Panc1 (cell line): ENCODE measurements at places on chromosomes 6 and 20.

- no peak for DNase-seq
These were observed 191.4 kb downstream of the TENT5A start for GRCh38 chr6:81561071-81561564.

GRCh38 chr6:162708971-162709370 lies 18.6 kb downstream of the PRKN start:
- DNase-seq, result no peak

GRCh38 chr6:85670573-85670972 lies 27.9 kb upstream of the SYNCRIP start:
- DNase-seq, result no peak

GRCh38 chr6:38022688-38023087 lies 203.2 kb downstream of the ZFAND3 start:
- no peak for DNase-seq

DNA sequence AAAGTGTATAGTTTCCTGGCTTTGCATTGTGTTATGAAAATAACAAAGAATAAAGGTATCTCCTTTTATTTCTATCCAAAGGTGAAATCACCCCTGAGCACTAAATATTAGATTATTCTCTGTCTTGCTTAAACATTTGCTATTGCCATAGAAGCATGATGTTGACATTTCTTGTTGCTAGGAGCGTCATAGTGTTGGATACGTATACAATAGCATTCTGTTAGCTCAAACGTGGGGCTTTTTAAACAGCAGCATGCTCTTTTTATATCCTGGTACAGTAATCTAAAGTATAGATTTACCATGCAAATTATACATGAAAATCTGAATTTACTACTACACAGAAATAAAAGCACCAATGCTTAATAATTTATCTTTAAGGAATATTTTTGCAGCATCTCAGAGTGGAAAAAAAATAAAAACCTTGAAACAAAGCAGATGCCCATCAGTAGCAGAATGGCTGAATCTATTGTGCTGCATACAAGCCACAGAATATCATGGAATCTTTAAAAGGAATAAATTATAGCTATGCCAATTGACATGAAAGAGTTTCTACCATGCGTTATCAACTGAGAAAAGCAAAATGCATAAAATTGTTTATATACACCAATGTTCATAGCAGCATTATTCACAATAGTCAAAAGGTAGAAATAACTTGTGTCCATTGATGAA lies 9.6 kb upstream of the HSF2 start:
- DNase-seq, result no peak

DNA sequence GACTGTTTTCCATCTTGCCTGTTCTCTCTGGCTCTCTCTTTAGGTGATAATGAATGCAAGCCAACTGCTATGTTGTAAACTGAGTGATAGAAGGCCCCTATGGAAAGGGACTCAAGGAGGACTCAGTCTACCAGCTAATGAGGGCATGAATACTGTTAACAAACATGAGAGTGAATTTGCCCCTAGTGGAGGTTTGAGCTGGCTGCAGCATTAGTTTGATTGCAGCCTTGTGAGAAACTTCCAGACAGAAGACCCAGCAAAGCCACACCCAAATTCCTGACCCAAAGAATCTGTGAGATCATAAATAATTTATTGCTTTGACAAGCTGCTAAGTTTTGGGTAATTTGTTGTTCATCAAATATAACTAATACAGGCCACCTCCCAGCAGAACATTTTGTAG lies 50.0 kb upstream of the PLCB1 start:
- no peak for DNase-seq

GRCh38 chr6:21067521-21067920 lies 526.0 kb upstream of the SOX4 start:
- no peak for DNase-seq

DNA sequence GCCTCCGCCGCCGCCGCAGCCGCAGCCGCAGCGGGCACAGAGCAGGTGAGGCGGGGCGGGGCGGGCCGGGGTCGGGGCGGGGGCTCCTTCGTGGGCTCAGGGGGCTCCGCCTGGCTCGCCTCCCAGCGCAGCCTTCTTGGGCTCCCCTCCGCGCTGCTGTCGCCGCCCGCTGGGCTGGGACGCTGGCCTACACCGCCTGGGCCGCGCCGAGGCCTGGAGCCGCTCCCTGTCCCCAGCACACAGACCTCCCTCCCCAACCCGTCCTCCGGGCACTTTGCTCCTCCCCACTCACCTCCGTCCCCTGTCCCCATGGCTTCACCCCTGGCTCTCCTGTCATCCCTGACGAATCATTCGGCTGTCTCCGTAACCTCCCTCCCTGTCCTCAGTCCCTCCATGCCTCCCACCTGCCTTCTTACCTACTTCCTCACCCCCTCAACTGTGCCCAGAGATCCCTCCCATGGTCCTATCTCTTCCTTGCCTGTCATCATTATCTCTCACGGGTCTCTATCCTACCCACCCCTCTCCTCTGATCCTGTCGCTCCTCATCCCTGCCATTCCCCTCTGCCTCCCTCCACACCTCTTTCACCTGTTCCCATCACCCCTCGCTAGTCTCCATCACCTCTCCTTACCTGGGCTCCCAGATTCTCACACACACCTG lies 512 bp downstream of the TTBK1 start:
- DNase-seq, result no peak

DNA sequence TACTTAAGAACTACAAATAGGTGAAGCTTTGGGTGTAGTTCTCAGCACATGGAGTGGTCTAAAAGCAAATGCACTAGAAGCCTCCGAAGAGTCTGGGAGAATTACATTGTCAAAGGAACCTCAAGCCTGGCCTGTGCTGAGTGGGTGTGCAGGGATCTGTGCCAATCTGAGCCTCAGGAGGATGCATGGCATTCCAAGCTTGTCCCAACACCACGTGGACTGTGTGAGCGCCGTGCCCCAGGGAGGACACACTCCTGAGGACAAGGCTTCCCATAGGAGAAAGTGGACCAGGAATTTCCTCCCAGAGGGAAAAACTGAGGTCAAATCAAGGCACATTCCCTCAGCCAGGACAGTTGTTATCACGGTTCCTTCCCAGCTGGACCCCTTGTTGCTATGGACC lies 185.8 kb downstream of the QKI start:
- no peak for DNase-seq

- no peak for DNase-seq
These were observed 51.0 kb downstream of the ABHD12 start for GRCh38 chr20:25339608-25340007.

- DNase-seq, result no peak
These were observed 559.3 kb downstream of the C6orf118 start for GRCh38 chr6:164750128-164750527.

GRCh38 chr20:21101932-21102575 lies 4.1 kb downstream of the LINC00237 start:
- no peak for DNase-seq

GRCh38 chr6:168368066-168368820 lies 48.7 kb upstream of the DACT2 start:
- no peak for DNase-seq

GRCh38 chr20:18091623-18092022 lies 33.9 kb upstream of the OVOL2 start:
- no peak for DNase-seq

DNA sequence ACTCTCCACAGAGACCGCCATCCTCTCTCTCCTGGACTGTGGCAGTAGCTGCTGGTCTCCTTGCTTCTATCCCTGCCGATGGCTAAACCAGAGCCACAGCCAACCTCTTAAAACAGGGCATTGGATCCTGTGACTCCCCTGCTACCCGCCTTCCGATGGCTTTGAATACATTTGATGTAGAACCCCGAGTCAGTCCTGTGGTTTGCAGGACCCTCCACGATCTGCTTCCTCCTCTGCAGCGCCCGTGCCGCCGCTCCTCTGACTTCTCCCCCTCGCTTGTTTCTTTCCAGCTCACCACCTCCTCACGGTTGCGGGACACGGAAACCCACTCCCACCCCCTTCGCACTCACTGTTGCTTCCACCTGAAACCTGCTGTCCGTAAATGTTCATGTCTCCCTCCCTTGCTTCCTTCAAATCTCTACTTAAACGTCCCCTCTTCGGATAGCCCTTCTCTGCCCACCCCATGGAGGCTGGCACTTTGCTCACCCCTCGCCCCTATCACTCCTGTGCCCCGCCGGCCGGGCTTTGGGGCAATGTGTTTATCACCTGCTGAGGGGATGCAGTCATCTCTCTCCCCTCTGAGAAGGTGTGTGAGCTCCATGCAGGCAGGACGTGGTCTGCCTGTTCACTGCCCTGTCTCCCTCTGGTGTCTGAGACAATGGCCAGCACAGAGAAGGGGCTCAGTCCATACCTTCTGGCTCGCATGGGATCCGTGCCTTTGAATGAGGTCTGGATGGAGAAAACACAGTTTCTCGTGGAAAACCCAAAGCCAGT lies 67.8 kb downstream of the GFOD1 start:
- no peak for DNase-seq

DNA sequence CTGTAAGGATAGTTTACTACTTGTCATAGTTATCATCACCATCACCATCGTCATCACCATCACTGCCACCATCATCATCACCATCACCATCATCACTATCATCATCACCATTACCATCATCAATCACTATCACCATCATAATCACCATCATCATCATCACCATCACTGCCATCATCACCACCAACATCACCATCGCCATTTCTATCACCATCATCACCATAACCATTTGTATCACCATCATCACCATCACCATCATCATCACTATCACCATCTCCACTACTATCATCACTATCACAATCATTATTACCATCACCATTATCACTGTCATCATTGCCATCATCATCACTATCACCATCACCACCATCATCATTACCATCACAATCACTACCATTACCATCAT lies 655.5 kb upstream of the DEFB115 start:
- no peak for DNase-seq

DNA sequence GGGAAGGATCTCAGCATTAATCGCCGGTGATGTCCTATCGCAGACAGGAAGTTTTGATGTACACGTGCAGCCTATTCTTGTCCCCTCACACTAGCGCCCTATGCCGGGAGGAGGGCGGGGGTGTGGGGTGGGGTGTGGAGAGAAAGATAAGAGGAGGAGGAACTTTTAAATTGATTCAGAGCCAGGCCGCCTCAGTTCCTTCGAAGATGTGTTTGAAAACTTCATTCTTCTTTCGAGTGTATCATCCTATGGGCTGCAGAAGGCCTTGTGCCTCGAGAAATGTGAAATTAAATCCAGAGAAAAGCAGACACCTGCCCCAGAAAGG lies 2.5 kb upstream of the POU3F2 start:
- DNase-seq, result no peak

GRCh38 chr6:169725125-169726048 lies 1.1 kb upstream of the PHF10 start:
- no peak for DNase-seq

DNA sequence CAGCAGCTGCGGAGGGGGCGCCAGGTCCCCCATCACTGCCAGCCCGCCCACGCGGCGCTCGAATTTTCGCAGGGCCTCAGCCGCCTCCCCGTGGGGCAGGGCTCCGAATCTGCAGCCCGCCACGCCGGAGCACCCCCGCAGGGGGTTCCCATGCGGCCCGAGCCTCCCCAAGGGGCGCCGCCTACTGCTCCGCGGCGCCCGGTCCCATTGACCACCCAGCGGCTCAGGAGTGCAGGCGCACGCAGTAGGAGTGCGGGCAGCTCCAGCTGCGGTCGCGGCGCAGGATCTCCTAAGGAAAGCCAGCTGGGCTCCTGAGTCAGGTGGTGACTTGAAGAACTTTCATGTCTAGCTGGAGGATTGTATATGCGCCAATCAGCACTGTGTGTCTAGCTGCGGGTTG lies 155.3 kb upstream of the RREB1 start:
- DNase-seq, result no peak

- DNase-seq, result peak; percentile 74
These were observed 185.3 kb downstream of the OGFRL1 start for GRCh38 chr6:71473926-71474325.

- DNase-seq, result no peak
These were observed 7.9 kb upstream of the LZTS3 start for GRCh38 chr20:3181270-3181669.

- DNase-seq, result no peak
These were observed 34.2 kb downstream of the ANKRD60 start for GRCh38 chr20:58194175-58194791.

- no peak for DNase-seq
These were observed 34.0 kb downstream of the RSPO4 start for GRCh38 chr20:967796-968742.

- peak; percentile 2 for DNase-seq
These were observed 172.2 kb upstream of the THBS2 start for GRCh38 chr6:169425628-169426370.

GRCh38 chr6:34514593-34515472 lies 41.3 kb downstream of the SPDEF start:
- DNase-seq, result no peak

DNA sequence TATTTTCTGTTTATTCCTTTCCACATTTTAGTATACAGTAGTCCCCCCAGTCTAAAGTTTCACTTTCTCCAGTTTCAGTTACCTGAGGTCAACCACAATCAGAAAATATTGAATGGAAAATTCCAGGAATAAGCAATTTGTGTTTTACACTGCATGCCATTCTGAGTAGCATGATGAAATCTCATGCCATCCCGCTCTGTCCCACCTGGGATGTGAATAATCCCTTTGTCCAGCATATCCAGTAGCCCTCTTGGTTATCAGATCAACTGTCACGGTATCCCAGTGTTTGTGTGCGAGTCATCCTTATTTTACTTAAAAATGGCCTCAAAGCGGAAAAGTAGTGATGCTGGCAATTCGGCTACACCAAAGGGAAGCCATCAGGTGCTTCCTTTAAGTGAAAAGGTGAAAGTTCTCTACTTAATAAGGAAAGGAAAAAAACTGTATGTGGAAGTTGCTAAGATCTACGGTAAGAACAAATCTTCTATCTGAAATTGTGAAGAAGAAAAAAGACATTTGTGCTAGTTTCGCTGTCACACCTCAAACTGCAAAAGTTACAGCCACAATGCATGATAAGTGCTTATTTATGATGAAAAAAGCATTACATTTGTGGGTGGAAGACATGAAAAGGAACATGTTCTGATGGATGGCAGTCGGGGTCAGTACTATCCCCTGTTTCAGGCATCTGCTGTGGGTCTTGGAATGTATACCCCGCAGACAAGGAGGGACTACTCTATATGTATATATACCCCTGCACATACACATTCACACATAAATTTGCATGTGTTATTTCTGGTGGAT lies 11.3 kb downstream of the NOX3 start:
- peak; percentile 28 for DNase-seq

GRCh38 chr6:2514965-2515543 lies 235.7 kb downstream of the MYLK4 start:
- DNase-seq, result no peak

DNA sequence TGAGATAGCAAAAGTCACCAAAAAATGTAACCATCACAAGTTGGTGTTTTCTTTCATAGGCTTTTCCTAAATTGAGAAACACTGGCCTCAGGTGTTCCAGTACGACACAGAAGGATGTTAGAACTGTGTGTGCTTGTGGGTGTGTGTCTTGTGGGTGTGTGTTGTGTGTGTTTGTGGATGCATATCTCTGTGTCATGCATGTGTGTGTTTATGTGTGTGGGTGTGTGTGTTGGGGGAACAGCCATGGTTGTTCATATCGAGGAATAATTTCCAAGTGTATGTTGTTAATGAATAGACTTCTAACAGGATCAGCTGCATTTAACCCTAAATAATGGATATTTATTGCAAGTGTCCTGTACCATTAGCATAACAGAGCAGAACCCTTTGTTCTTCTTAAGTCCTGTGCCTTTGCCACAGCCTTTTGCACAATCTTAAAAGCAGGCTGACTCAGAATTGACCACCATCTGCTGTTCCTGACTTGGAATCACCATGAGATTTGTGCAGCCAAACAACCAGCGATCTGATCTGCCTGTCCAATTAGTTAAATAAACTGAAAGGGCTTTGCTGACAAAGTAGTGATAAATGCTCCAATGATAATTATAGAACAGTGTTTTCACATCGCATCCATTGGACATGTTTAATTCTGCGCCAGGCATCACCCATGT lies 7.6 kb downstream of the CD93 start:
- no peak for DNase-seq
